Kasumi-1 (cell line): ENCODE measurements at places on chromosomes 11 and 22.

DNA sequence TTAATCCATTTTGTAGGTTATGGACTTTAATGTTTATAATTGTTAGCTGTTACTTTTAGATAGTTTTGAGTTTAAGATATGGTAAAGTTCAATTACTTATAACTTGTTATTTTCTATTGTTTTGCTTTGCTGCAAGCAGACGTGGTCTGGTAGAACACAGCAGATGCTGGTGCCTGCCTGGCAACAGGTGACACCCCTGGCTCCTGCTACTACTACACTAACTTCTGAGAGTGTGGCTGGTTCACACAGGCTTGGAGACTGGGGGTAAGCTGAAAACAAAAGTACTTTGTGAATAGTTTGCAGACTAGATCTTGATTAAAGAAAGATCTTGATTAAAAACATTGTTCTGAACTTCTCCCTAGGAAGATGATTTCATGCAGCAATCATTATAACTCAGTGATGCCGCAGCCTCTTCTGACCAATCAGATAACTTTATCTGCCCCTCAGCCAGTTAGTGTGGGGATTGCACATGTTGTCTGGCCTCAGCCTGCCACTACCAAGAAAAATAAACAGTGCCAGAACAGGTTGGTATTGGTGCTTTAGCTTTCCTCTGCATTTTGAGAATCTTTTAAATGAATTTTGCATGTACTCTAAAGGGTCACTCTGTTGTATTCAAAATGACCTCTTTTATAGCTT lies 90.4 kb downstream of the HIPK3 start:
- DNase-seq, result no peak

GRCh38 chr11:15764326-15764725 lies 592.0 kb downstream of the SOX6 start:
- DNase-seq, result no peak

DNA sequence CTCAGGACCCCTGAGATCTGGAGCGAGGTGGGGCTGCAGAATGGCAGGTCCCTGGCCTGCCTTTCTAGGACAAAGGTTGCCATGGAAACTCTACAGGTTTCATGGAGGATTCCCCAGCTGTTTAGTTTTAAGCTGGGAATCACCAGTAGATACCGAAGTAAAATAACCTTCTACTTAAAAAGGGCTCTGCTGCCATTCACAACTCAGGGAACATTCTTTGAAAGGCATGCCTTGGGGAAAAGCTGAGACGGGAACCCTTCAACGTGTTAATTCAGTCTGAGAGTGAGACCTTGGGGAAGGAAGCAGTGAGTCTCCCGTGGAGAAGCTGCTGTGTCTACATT lies 493.3 kb downstream of the BRD1 start:
- no peak for DNase-seq

- DNase-seq, result peak; percentile 95
Observed at GRCh38 chr22:19891317-19892256, 36.9 kb upstream of the GNB1L start.

DNA sequence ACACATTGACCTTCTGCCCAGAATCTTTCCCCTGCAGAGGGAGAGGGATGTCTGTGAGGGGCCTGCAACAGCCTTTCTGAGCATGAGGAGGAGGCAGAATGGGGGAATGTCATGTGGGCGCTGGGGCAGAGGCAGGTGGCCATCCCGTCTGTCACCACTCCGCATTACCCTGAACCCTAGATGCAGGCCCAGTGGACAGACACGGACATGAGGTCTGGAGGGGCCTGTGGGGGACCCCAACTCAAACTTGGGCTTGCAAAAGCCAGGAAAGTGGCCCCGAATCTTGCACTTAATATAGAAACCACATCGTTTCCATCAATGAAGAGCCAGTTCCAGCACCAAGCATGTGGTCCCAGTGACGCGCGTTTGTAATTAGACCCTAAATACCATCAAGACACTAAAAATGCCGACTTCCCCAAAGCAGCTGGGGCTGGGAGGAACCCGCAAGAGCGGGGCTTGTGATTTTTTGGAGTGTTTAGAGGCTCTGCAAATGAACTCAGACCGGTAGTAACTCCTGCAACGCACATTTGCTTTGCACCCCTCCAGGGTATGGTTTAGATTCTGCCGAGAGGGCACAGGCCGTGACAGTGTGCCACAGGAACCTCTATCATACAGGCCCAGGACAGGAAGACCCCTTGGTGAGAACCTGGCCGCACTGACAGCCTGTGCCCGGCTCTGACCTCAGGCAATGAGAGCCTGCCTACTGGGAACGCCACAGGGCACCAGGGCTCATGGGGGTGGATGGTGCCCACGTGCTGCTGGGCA lies 109.3 kb downstream of the CTTN start:
- no peak for DNase-seq

DNA sequence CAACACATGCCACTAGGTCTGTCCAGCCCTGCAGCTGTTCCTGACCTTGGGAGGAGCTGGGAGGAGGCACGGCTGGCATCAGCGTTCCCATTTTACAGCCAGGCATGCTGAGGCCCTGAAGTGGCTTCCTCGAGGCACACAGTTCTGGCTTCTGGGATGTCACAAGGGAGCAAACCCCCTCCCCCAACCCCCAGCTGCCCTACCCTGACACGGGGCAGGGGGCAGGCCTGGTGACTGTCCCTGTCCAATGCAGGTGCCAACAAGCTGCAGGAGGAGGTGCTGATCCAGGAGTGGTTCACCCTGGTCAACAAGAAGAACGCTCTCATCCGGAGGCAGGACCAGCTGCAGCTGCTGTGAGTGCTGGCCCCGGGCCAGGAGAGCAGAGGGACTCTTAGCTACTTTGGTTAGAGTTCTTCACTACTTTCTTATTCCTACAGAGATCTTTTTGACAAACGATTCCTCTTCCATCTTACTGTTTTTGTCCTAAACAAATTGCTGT lies 5.3 kb downstream of the KCNK7 start:
- DNase-seq, result no peak

DNA sequence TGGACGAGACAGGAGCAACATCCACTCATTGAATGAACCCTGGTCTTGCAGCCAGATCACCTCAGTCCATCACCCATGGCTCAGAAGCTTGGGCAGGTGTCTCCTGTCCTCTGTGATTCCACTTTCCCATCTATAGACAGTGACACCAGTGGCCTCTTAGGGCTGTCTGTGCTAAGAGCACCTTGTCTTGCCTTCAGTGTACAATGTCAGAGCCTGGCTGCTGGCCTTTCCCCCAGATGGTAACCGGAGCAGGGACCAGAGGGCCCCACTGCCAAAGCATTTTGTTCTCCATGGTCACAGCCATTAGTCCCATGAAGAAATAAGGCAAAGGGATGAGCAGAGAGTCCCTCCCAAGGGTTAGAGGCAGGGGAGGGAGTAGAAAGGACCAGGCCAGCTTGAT lies 35.4 kb downstream of the PKNOX2 start:
- no peak for DNase-seq

GRCh38 chr22:37777122-37777687 lies 30.5 kb upstream of the GCAT start:
- peak; percentile 18 for DNase-seq

- no peak for DNase-seq
Observed at GRCh38 chr11:38438091-38438490, 1840.1 kb upstream of the RAG2 start.

DNA sequence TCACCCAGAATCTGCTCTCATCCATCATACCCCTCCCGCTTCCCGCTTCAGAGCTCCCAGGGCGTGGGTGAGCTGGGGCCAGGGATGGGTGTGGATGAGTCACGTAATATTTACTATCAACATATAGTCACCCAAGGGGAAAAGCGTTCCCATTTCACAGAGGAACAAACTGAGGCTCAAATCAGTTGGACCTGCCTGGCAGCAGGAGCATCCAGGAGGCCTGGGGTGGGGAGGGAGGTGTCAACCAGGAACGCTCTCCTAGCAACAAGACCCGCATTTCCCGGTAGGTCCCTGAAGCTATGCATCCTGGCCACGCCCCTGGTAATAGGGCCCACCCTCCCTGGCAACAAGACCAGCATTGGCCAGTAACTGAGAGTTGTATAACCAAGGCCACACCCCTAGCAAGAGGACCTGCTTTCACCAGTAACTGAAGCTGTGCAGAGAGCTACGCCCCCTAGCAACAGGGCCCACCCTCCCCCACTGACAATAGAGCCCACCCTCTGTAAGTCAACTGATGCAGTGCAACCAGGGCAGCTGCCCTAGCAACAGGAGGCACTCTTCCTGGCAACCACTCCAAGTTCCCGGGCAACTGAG lies 32.7 kb upstream of the TXNRD2 start:
- DNase-seq, result peak; percentile 64

- no peak for DNase-seq
Observed at GRCh38 chr11:113446112-113446511, 29.1 kb downstream of the DRD2 start.

DNA sequence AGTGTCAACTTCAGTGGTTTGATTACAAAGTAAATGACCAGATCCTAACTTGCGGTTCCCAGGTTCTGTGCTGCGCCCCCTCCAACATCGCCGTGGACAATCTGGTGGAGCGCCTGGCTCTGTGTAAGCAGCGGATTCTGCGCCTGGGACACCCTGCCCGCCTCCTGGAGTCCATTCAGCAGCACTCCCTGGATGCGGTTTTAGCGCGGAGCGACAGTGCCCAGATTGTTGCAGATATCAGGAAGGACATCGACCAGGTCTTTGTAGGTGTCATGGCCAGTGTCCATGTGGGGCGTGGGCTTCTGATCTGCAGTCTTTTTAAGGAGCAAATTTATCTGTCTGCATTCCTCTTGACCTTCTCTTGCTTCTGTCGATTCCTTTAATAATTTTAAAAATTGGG lies 11.1 kb downstream of the IGHMBP2 start:
- DNase-seq, result no peak

DNA sequence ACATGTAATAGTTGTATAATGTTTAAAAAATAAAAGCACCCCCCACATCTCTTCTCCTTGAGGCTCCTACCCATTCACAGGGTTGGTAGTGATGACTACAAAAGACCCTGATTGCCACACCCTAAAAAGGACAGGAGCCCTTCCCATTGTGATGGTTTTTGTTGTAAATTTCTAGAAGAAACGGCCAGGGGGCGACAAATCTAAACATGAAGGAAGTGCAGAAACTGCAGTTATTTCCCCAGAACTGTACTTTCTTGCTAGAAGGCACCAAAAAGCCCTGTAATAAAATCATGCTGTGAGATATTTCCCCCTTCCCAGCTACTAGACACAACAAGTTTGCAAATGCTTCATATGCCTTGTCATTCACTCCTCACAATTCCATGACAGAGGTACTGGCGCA lies 10.8 kb downstream of the PRR5L start:
- peak; percentile 75 for DNase-seq

DNA sequence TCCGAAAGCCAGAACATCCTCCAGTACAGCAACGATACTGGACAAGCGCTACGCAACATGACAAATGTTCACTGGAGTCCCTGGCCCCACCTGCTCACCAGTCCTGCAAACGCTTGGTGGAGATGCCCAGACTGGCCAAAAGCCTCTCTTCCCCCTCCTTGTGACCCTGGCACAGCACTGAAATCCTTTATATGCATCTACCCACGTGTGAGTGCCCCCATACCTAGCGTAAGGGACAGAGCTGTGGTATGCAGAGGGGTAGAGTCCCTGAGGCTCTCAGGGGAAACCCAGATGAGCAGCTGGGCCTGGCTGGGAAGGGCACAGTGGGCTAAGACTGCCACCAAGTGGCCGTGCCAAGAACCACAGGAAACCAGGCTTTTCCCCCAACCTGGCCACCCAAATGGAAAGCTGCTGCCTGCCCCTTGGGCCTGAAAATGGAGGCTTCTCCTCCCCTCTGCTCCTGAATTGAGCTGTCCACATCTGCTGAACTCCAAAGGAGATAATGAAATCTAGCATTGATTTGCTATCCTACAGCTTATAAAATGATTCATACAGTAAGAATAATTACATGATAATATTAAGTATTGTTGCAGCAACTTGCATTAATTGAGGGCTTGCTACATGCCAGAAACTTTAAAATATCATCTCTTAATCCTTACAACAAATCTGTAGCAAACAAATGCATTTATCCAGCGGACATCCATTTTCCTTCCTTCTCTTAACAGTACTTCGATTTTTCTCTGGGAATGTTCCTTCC lies 24.8 kb upstream of the TTC12 start:
- peak; percentile 38 for DNase-seq

DNA sequence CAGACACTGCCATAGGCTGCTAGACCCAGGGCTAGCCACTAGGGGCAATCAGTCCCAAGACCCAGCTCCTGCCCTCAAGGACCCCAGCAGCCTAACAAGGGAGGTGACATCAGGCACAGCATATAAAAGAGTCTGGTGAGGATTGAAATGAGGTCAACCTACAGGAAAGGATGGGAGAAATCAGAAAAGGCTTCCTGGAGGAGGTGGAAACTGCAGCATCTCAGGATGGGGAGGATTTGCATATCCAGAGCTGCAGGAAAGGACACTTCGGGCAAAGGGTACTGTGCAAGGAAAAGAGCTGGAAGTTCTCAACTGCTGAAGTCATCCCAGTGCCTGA lies 2.9 kb upstream of the ARFGAP2 start:
- peak; percentile 63 for DNase-seq

- DNase-seq, result no peak
Observed at GRCh38 chr11:86917589-86917988, 37.6 kb downstream of the FZD4 start.

DNA sequence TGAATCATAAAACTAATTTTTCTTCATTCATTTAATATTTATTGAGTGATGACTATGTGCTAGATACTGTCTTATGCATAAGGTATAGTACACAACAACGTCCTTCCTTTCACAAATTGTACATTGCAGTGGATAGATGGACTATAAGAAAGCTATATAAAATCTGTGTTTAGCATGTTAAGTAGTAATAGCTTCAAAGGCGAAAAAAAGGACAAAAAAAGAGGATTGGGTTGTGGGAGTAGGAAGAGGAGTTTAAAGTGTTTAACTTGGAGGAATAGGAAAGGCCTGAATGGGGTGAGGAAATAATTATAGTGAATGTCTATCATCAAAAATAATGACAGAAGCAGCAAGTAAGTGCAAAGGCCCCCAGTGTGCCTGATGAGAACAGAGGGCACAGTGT lies 565.4 kb upstream of the LUZP2 start:
- DNase-seq, result no peak

- no peak for DNase-seq
Observed at GRCh38 chr22:46024136-46024840, 47.3 kb upstream of the WNT7B start.

- no peak for DNase-seq
Observed at GRCh38 chr11:116636341-116636929, 136.4 kb downstream of the BUD13 start.

DNA sequence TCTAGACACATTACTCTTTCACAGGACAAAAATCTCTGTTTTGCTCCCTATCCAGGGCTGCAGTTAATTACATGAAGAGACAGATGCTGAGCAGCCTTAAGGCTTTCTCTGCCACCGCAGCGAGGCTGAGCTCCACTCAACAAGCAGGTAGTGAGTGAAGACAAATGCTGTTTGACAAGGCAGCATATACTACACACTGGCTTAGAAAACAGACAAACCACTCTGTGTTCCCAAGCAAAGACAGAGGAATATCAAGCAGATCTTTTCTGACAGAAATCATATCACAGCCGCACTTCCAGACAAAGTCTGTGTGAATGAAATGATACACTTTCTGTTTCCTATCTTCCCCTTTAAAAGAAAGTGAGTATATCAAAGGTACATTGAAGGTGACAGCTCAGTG lies 368.1 kb downstream of the DCDC1 start:
- no peak for DNase-seq
